ENCODE measurements at places on chromosomes 3 and 15. TPM values are rescaled to one million over a fixed set of nuclear protein-coding genes. Genes with fewer than 3 reads are reported as not detected.

Gene NR1I2
- polyA plus RNA-seq, result not detected

Gene BFSP2
- polyA plus RNA-seq, result not detected

Gene NR1D2
- polyA plus RNA-seq, result 24.4 TPM

- no peak for DNase-seq
Observed at GRCh38 chr3:82165266-82165665, 403.8 kb upstream of the GBE1 start.

DNA sequence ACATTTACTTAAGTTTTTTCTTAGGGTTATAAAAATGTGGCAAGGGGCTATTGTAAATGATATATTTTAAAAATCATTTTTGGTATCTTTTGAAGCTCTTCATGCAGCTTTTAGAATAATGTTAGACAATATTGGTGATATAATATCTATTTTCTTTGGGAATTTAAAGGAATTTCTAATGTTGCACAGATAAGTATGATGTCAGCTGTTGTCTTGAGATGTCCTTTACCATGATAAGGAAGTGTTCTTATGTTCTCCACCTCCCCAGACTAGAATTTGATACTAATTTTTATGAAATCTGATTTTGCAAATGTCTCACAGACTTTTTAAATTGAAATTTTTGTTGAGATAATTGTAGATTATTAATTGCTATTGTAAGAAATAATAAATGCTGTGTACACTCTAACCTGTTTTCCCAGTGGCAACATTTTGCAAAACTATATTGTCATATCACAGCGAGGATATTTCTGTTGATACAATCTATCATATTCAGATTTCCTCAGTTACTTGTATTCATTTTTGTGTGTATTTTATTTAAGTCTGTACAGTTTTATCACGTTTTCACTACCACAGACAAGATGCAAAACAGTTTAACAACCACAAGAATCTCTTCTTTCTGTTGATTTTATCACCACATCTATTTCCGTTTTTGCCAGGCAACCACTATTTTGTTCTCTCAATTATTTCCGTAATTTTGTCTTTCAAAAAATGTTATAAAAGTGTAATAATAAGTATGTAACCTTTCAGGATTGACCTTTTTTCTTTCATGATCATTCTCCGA lies 55.4 kb downstream of the SPRED1 start:
- no peak for DNase-seq

Data from immature natural killer cell (primary cell).